Stimulated activated CD4-positive, alpha-beta T cell treated with anti-CD3 and anti-CD28 coated beads, Interleukin-4, amount 100 ng/mL, for 1 hour (primary cell): ENCODE measurements at places on chromosomes 1 and 21.

DNA sequence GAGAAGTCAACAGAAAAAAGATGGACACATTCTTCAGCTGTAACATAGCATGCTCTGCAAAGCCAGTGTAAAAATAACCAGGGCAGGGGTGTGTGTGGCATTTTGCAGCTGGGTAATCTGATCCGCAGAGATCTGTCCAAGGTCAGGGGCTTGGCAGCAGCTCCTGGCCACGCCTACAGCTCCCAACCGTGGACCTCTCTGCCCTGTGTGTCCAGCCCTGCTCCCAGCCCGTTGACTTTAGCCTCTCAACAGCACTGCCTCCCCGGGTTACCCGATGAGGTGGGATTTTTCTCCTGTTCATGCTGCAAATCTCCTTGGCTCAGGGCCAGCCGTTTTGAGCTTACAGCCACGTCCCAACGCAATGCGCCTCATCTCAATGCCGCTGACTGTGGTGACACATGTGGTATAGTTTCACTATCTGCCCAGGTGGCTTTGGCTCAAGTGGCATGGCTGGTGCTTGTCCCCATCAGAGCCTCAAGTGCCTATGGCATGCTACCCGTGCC, 68.1 kb downstream of the VWA5B1 start:
- no peak for DNase-seq

DNA sequence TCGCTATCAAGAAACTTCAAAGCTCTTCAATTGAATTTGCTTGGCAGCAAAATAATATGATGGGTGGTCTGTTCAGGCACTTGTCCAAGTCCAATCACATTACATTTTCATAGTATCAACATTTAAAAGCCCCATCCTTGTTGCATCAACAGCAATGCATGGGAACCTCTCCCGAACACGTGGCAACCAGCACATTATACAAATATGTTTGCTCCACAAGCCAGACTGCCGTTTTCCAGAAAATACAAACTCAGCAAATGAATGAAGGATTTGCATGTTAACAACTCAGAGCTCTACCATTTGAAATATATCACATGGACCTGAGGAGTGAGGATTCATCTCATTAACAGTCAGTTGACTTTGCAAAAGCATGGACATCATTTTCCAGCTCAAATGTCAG, 20.0 kb upstream of the LYPLAL1 start:
- DNase-seq: no peak

- no peak for DNase-seq
Observed at GRCh38 chr1:209326076-209326475, 257.4 kb upstream of the CAMK1G start.

DNA sequence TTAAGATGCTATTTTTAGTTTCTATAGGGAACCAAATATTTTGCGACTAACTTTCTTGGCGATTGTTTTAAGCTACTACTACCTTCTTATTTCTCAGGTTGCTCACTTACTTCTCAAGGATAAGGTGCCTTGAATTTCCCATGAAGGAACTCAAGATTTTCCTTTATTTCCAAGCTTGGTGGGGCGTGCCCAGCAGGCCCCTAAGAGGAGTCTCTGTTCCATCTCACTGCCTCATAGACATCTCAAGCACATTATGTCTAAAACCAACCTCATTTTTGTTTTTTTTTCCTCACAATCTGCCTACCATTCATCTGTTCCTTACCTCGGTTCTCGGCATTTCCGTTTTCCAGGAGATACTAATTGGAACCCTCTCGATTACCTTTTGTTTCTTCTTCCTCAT, 421.9 kb downstream of the DISC1 start:
- DNase-seq: no peak

GRCh38 chr1:89907727-89908212, 86.9 kb downstream of the LRRC8D start:
- DNase-seq: no peak

- no peak for DNase-seq
Observed at GRCh38 chr1:56816909-56817308, 2.3 kb downstream of the FYB2 start.

GRCh38 chr21:21101911-21102310, 103.7 kb downstream of the NCAM2 start:
- DNase-seq: no peak

DNA sequence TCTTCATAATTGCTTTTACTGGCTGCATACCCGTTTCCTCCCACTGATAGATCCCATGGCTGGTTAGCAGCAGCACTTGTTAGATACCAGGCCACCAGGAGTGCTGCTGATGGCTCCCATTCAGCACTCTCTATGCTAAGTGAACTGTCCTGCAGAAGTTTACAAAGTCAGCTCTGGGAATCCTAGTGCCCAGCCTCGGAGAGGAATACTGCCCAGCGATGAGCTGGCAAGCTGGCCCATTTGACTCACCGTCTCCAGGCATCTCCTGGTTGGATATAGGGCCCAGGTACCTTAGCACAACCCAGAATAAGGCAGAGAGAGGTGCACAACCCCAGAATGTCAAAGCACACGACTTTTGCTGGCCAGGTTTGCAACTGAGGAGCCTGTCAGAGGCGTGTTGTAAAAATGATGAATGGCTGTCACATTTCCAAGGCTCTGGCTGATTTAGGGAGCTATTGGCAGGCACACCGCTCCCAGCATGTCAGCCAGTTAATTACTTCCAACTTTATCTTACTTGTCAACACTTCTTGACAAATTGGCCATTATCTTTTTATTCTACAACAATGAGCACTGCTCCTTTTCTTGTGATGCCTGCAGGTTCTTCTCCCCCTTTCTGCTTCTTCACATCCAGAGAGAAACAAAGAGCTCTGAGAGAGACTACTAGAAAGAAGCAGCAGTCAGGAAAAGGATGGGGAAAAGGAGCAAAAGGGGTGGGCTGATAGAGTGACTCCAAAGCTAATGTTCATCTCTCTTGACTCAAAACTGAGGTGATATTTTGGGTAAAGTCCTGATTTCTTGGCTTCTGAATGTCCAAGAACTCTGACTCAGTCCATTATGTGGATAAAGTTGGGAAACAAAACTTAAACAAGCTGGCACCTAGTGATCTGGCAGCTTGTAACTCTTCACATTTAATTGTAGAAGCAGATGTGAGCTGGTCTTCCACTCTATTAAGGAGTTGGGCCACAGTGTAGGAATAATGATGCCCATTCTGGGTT, 10.8 kb upstream of the ANGPTL7 start:
- DNase-seq: no peak

DNA sequence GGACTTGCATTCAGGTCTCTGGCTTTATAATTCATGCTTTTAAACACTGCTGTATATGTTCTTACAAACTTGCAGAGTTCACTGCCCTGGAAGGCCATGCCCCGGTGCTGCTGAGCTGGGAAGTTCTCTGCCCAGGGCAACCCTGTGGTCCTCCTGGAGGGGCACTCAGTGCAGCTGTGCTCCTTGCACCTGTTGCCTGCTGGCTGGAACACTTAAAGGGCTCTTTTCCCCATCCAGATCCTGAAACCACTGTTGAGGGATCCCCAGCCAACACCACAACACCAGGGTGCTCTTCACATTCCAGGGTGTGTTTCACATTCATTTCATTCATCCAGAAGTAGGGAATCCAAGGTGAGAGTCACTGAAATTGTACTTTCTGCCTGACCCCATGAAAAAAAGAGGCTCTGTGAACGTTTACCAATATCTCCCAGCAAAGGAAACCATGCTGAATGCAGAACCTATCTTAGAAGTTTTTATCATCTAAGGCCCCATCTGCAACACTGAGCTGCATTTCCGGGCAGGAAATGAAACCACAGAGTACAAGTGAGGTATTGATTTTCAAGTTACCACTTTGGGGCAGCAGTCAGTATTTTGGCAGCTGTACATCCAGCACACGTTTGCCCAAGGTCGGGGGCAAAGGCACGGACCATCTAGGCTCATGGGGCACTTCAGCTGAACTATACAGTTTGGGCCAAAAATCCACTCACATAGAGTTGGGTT, 16.4 kb upstream of the KIAA0040 start:
- no peak for DNase-seq

DNA sequence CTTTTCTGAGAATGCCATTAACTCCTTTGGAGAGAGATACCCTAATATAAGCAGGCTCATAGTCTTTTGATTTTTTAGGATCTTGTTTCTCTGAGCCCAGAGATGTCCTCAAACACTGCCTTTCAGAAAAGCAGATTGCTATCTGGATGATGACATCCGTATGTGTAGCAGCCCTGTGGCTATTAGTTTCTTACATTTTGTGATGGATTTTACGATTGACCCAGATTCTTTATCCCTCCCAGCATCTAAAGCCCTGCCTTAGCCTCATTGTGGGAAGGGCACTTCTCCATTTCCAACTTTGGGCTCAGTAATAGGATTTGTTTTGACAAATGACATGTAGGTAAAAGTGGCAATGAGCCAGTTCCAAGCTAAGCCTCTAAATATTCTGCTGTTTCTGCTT, 300.3 kb downstream of the TTLL7 start:
- DNase-seq: no peak

GRCh38 chr1:90201467-90202358, 206.8 kb downstream of the ZNF326 start:
- no peak for DNase-seq
